Caco-2 (cell line): ENCODE measurements at places on chromosomes 16 and 17.

- H3K4me1 ChIP-seq = peaks cover 6% of the 10 kb centered on the region
- H3K36me3 ChIP-seq = no peaks in the 10 kb centered on the region
- H3K27ac ChIP-seq = no peak overlapping the region
- H3K27me3 ChIP-seq = no peaks in the 10 kb centered on the region
- no peak overlapping the region for H3K4me3 ChIP-seq
- DNase-seq = no peak
These were observed 4.6 kb downstream of the SLC5A10 start for GRCh38 chr17:18956581-18956980.

- H3K36me3 ChIP-seq = no peaks in the 10 kb centered on the region
- H3K27ac ChIP-seq = no peak overlapping the region
- no peaks in the 10 kb centered on the region for H3K4me1 ChIP-seq
- no peak for DNase-seq
- H3K27me3 ChIP-seq = no peaks in the 10 kb centered on the region
These were observed 263.8 kb downstream of the HS3ST3A1 start for GRCh38 chr17:13337864-13338371.

- DNase-seq = no peak
- H3K4me1 ChIP-seq = 0 out of 2 replicates have a peak, but pooled peaks cover 4% of the 10 kb centered on the region
- no peak overlapping the region for H3K27ac ChIP-seq
- H3K36me3 ChIP-seq = no peaks in the 10 kb centered on the region
- H3K4me3 ChIP-seq = no peak overlapping the region
These were observed 33.2 kb downstream of the ADGRG5 start for GRCh38 chr16:57575468-57576277.

GRCh38 chr17:2101448-2102257 is 46.8 kb downstream of the HIC1 start:
- no peak for DNase-seq
- no peaks in the 10 kb centered on the region for H3K27me3 ChIP-seq
- no peak overlapping the region for H3K4me3 ChIP-seq
- H3K36me3 ChIP-seq = no peaks in the 10 kb centered on the region

- DNase-seq = no peak
- H3K4me3 ChIP-seq = peak overlapping the region; percentile 61
- H3K4me1 ChIP-seq = peaks cover 17% of the 10 kb centered on the region
- H3K36me3 ChIP-seq = no peaks in the 10 kb centered on the region
These were observed 532 bp downstream of the KDM6B start for GRCh38 chr17:7834542-7834956.

- H3K4me1 ChIP-seq = no peaks in the 10 kb centered on the region
- no peaks in the 10 kb centered on the region for H3K36me3 ChIP-seq
- H3K27me3 ChIP-seq = no peaks in the 10 kb centered on the region
- no peak overlapping the region for H3K4me3 ChIP-seq
- no peak overlapping the region for H3K27ac ChIP-seq
- no peak for DNase-seq
These were observed 64.8 kb upstream of the AMZ2 start for GRCh38 chr17:68182940-68183551.

DNA sequence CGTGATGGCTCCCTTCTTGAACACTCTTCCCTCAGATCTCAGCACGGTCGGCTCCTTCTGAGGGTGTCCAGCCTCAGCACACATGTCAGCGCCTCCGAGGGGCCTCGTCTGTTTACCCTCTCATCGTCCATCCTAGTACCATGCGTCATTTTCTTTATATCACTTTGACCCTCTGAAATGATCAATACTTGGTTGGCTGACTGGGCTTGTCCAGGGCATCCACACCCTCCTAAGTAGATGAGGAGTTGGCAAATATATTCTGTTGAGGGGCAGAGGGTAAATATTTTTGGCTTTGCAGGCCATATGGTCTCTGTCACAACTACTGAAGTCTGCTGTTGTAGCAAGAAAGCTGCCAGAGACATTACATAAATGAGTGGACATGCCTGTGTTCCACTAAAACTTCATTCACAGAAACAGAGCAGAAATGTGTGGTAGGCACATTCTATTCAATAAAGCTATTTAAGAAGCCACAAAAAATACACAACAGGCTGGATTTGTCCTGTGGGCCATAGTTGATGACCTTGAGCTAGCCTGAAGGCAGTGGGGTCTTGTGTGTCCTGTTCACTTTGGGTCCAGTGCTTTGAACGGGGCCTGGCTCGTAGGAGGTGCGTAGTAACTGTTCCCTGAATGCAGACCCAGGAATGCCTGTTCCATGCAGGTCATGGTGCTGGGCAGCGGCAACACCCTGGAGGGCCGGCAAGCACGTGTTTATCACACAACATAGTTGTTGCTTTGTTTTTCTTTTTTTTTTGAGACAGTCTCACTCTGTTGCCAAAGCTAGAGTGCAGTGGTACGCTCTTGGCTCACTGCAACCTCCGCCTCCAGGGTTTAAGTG is 185.8 kb downstream of the SNX29 start:
- DNase-seq = no peak
- H3K27ac ChIP-seq = no peak overlapping the region
- no peaks in the 10 kb centered on the region for H3K4me1 ChIP-seq

DNA sequence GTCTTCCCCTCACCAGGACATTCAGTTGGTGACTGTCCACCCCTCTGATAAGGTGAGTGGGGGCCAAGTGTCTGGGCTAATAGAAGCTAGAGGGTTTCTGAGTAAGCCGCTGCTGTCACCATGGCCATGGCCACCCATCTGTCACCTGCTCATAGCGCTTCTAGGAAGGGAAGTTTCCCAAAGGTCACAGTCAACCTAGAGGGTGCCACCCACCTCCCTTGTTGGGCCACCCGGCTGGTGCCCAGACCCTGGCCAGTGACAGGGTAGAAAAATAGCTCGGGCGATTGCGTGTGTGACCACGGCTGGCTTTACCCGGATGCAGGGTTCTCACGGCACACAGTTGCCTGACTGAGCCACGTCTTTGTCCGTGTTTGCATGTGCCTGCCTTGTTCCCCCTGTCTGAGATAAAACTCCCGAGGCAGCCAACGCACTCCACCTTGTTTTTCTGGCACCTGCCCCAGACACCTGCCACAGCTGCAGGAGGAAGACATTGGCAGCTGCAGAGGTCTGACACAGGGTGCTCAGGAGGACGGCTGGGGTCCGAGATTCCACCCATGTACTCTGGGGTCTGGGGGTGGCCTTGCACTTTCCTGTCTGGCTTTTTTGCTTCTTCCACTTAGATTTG is 809 bp downstream of the PIRT start:
- no peaks in the 10 kb centered on the region for H3K4me1 ChIP-seq
- no peaks in the 10 kb centered on the region for H3K27me3 ChIP-seq
- no peak overlapping the region for H3K27ac ChIP-seq
- no peak for DNase-seq
- H3K4me3 ChIP-seq = no peak overlapping the region

DNA sequence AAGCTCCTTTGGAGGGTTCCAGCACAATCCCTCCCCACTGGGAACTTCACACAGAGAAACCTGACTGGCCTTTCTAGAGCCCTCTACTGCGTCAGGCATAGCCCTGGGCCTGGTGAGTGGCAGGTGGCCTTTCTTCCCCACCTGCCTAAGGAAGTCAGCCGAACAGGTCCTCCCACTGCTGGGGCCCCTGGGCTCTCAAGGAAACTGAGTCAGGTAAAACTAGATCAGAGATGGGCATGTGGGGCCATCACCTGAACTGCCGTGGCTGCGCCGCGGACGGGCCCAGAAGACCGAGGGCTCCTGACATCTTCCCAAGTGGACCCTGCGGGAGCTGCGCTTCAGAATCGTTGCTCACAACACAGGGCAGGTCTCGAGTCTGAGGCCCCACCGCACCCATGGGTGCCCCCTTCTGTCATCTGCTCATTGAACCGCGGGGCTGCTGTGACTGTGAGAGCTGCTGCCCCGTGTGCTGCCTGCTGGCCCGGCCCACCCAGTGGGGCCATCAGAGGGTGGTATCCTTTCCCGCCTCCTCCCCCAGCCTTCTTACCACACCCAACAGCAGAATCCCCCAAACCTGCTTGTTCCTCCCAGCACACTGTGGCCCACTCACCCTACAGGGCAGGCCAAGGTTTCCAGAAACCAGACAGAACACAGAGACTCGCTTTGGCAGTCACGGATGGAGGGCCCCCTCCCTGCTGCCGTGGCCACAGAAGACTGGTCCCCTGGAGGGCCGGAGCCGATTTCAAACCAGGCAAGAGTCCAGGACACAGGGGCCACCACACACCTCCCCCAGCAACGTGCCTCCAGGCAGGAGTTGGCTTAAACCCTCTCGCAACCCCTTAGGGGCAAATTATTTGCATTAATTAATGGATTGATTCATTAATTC is 81.1 kb downstream of the TBC1D16 start:
- no peak overlapping the region for H3K4me3 ChIP-seq
- no peaks in the 10 kb centered on the region for H3K36me3 ChIP-seq
- H3K4me1 ChIP-seq = peaks cover 54% of the 10 kb centered on the region
- DNase-seq = no peak
- peak overlapping the region; percentile 64 for H3K27ac ChIP-seq

- DNase-seq = no peak
- H3K4me1 ChIP-seq = no peaks in the 10 kb centered on the region
- no peak overlapping the region for H3K4me3 ChIP-seq
- no peaks in the 10 kb centered on the region for H3K27me3 ChIP-seq
- H3K27ac ChIP-seq = no peak overlapping the region
These were observed 227.8 kb downstream of the ABCC12 start for GRCh38 chr16:47928008-47928407.
